ENCODE measurements at places on chromosomes 6 and 20.

- no peak for DNase-seq
These were observed 140.7 kb downstream of the TAF4 start for GRCh38 chr20:61924858-61925554.

- no peak for DNase-seq
These were observed 10.8 kb upstream of the RNF24 start for GRCh38 chr20:4026093-4026601.

- no peak for DNase-seq
These were observed 165.2 kb upstream of the CST7 start for GRCh38 chr20:24783631-24784492.

- DNase-seq: no peak
These were observed 349.2 kb downstream of the ZFAND3 start for GRCh38 chr6:38168699-38169098.

DNA sequence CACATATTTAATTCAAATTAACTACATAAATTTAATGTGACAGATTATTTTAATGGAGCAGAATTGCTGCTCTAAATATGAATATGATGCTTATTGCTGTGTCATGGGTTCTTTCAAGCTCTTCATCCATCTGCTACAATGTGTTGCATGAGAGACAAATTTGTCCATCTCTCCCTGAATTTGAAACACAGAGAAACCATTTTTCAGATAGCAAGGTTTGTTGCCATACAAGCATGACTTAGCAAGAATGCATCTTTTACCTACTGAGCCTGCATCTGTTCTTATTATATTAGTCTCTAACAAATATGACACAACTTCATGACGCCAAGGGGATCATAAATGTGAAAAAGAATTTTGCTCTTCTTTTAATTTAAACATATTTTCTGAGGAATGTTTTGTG, 8.0 kb upstream of the UTRN start:
- DNase-seq: no peak

DNA sequence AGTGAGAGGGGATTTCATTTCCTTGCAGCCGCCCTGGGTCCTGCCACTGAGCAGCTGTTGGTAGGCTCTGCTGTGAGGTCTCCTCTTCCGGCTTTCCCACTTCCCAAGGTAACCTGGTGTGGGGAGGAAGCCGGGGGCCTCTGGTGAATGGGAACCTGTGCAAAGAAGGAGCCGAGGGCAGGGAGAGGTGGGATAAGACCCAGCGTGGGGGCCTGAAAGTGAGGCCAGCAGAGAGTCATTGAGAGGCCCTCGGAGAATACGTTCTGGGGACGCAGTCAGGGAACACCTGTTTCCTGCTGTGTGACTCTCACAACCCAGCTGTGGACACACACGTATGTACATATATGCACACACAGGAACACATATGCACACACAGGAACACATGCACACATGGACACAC, 100.7 kb downstream of the CDH26 start:
- no peak for DNase-seq

- DNase-seq: no peak
These were observed 29.4 kb downstream of the RNF8 start for GRCh38 chr6:37382994-37383765.

DNA sequence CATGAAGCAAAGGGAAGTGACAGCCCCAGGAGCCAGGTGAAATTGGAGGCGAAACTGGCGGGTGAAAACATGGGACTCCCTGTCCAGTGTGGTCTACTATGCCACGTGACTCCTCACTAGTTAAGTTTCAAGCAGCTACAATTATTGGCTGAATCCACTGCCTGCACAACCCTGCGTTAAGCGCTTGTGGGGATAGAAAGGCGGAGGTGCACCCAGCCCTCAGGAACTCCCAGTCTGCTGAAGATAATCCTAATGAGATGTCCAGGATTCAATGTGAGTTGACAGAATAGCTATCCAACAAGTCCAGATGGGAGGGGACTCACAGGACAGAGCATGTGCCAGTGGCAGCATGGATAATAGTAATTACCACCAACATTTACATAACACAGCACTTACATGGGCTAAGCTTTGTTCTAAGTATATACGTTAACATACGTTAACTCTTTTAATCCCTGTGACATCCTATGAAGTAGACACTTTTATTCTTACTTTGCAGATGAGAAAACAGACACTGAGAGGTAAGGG, 1.8 kb downstream of the MOCS1 start:
- no peak for DNase-seq

DNA sequence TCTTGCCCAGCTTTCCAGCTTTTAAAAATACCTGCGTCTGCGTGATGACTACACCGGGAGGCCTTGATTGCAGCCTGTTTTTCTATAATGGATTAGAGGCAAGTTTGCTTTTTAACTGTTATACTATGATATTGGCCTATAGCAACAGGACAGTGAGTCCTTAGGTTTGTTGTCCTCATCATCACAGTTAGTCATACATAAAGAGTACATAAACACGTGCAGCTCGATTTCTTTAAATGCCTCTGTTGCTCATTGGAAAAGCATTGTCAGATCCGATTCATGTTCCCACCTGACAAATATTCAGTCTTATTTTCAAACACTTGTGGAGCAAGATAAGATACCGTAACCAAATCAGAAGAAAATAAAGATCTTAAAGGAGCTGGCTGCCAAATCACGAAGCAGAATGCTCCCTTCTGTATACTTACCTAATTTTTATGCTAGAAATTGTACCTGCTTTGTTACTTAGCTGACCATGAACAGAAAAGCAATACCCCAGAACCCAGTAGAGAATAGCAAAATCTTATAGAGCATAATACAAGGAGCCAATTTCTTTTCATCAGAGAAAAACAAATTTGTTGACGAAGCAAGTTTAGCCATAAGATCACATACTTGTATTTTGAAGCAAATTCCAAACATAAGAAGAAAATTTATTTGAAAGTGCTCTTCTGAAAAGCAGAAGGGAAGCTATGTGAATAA, 100.4 kb downstream of the TMEM200A start:
- no peak for DNase-seq

- no peak for DNase-seq
These were observed 358.2 kb downstream of the PLCB1 start for GRCh38 chr20:8490076-8490830.

GRCh38 chr6:162785632-162786242, 58.0 kb downstream of the PACRG start:
- no peak for DNase-seq

DNA sequence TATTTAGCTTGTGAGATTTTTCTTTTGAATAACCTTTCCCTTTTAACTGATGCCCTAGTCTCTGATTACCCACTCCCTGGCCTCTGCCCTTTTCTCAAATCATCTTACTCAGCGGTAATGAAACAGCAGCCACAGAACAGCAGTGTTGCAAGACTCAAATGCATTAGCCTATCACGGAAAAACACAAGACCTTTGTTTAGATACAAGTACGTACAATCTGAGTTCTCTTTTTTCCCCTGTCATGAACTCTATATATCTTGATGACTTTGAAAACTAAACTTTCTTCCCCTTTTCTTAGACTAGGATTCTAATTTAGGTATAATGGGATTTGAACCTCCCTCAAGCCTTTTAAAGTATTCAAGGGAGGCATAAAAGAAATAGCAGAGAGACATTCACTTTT, 1034.9 kb downstream of the EYS start:
- DNase-seq: no peak

DNA sequence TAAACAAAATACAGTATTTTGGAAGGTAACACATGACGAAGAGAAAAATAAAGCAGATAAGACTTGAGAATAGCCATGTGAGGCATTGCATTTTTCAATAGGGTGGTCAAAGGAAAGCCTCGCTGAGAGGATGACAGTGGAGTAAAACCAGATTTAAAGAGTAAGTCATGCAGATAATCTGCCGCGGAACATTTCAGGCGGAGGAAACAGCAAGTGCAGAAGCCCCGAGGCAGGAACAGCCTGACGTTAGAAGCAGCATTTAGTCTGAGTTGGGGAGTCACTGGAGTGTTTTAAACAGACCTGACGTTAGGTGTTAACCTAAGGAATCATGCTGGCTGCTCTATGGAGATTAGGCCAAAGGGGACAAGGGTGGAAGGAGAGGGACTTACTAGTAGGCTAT, 65.0 kb upstream of the VSTM2L start:
- DNase-seq: no peak

DNA sequence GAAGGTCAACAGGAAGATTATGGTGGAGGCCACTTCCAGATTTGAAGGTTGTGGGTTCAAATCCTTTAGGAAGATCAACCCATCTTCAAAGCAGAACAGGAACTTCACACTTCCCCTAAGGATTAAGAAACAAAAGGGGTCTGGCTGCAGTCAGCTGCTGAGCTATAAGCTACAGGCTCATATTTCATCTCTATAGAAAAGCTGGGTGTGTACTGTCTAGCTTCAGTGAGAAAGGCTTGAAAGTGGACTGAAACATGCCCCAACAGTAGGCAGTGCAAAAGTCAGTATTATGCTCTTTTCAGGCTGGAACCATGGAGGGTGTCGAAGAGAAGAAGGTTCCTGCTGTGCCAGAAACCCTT, 60.1 kb upstream of the SPDEF start:
- no peak for DNase-seq

DNA sequence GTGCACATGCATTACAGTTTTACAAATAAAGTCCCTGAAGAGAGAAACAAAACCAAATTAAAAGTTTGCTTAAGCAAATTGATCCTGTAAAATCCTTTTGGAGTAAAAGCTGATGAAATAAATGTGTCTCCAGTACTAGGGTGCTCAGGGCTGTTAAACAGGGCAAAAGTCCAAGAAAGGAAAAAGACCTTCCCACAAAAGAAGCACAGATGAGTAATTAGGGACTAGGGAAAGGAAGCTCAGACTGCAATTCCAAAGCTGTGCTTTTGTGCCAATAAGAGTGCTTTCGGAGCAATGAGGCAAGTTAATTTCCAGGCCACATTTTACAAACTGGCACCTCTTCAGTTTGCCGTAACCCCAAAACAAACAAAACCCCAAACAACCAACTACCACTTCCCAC, 10.4 kb upstream of the RNF182 start:
- DNase-seq: no peak

DNA sequence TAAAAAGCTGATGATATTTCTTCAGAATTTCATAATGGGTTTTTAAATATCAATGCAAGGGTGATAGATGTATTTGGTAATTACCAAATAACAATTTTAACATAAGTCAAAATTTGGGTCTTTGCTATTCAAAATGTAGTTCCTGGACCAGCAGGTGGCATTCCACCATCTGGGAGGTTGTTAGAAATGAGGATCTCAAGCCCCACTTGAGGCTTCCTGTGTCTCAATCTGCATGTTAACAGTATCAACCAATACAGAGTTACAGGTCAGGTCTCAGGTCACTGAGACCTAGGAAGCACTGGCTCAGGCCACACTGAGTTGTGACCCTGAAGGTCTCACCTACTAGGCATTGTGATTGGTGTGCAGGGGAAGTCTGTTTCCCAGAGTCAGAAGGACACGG, 57.2 kb upstream of the MTRF1L start:
- DNase-seq: no peak

DNA sequence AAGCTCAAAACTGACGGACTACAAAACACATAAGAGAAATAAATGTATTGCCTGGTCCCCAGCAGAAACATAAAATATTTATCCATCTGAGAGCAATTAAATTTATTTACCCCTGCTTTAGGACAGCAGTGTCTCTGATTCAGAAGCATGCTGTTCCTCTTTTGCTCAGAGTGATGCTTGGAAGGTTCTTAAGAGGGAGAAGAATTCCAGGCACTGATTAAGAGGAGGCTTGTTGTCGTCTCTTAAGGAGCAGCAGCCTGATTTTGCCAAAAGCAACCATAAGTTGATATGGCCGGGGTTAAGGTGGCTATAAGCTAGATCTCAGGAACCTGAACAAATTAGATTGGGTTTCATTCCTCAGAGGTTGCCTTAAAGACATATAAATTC, 25.8 kb downstream of the CAP2 start:
- DNase-seq: no peak

DNA sequence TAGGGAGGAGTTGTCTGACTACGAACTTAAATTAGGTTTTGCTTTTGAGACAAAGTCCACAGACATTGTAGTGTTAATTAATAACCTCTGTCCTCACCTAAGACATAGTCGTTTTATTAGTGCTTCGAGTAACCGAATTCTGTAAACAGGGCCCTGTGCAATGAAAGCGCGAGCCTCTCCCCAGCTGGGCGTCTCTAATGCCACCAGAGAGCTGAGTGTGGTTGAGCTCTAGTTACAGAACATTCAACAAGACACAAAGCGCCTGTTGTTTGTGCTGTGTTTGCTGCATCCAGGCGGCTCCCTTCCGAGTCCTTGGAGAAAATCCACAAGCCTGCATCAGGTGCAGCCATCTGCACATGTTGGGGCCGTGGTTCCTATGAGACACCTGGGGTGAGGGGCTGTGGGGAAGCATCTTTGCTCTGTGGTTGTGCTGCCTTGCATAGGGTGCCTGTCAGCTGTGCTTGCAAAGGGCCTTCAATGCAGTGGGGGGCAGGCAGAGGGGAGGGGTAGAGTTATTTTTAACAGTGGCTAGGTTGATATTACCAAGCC, 63.9 kb downstream of the CD164 start:
- DNase-seq: no peak

DNA sequence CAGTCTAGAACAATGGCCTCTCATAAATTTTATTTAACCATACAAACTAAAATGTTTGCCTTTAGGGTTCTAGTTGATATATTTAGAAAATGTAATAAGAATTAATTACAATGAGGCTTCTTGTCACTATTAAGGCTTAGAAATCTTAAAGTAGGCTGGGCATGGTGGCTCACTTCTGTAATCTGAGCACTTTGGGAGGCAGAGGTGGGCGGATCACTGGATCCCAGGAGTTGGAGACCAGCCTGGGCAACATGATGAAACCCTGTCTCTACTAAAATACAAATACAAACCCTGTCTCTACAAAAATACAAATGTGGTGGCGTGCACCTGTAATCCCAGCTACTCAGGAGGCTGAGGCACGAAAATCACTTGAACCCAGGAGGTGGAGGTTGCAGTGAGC, 99.0 kb upstream of the ADGRF1 start:
- no peak for DNase-seq

DNA sequence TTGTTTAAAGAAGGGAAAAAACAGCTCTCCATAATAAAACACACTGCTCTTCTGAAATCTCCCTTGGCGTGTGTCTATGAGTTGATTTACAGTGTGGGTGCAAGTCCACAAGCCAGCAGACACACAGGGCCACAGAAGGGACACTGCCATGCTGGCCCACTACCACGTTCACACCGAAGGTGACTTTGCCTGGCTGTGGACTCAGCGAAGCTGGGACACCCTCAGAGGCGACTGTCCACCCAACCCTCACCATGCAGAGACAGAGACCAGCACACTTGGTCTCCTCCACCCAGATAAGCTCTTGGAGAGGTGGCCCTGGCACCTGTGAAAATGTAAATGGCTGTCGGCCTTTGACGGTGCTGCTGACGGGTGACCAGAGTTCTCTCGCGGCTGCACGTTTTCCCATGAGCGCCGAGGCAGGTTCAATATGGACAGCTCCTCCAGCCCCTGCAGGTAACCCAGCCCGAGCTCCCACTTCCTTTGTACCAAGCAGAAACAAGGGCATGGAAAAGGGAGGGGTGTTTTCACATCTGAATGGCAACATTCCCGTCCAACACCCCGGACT, 78.0 kb downstream of the YTHDF1 start:
- DNase-seq: no peak
